Peyer's patch (tissue), 4 donors: ENCODE measurements at places on chromosomes 13 and 19.

DNA sequence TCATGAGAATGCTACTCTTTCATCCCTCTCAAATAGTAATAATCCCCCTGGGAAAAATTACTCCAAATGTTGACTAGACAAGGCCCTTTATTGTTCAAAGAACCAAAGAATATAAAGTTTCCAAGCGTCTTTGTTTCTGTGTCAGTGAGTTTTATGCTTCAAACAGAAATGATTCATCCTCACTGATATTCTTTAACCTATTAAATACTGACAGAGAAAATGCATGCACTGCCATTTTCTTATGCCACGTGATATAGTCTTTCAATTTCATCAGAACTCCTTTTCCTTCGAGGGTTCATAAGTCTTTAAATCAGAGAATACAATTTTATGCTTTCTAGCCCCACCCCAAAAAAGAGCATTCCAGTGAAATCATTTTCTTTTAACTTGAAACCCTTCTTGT is 211.6 kb downstream of the SHISA2 start:
- no peak for DNase-seq

DNA sequence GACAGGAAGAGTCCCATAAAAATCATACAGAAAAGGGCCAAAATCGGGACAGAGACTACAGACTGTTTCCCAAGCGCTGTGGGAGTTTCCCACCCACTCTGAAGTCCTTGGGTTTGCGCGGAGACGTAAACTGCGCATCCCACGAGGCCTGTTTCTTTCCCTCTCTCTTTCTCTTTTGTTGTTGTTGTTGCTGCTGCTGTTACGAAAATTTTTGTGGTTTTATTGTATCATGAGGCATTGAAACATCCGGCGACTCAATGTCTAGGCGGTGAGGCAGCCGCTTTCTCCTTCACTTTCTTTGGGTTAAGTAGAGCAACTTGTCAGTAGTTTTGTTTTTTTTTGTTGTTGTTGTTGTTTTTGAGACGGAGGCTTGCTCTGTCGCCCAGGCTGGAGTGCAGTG is 1.6 kb upstream of the PPP1R12C start:
- no peak for DNase-seq

GRCh38 chr13:112833551-112834257 is 135.3 kb upstream of the MCF2L start:
- DNase-seq = peak; percentile 36

DNA sequence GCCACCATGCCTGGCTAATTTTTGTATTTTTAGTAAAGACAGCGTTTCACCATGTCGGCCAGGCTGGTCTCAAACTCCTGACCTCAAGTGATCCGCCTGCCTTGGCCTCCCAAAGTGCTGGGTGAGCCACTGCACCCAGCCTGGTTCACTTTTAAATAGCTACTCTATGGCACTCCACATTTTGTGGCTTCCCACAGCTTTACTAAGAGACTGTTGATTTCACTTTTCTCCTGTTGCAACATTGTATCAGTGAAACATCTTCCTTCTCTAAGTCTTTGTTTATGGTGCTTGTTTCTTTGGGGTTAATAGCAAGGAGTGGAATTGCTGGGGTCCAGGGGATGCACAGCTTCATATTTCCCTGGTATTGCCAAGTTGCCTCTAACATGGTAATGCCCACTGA is 12.3 kb downstream of the TMEM38A start:
- no peak for DNase-seq

DNA sequence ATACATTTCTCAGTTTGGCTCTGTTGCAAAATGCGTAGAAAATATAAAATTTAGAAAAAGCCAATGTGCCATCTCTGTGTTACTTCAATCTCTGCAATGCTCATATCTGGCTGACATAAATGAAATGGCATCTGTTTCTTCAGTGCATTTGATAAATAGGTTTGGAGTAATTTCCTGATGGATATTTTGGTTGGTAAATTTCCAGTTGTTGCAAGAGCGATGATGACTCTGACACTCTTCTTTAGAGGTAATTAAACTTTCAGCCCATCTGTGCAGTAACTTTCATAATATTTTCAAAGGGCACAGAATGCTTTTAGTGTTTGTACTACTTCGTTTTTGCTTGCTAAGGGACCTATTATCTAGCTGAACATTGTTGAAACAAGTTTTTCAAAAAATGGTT is 1286.4 kb downstream of the PCDH9 start:
- DNase-seq = no peak

GRCh38 chr19:31307071-31307669 is 42.1 kb downstream of the TSHZ3 start:
- DNase-seq = peak; percentile 19
